ENCODE measurements at places on chromosomes 3 and 15.

GRCh38 chr15:85976986-85977385 lies 102.7 kb upstream of the AGBL1 start:
- DNase-seq, result no peak

DNA sequence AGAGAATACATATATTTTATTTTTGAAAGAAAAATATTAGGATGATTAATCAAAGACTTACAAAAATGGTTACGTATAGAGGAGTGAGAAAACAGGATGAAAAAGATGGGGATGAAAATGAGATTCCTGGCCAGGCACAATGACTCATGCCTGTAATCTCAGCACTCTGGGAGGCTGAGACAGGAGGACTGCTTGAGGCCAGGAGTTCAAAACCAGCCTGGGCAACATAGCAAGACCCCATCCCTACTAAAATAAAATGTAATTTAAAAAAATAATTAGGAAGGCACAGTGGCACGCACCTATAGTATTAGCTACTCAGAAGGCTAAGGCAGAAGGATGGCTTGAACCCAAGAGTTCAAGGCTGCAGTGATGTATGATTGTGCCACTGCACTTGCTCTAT lies 11.9 kb downstream of the MYO9A start:
- no peak for DNase-seq

DNA sequence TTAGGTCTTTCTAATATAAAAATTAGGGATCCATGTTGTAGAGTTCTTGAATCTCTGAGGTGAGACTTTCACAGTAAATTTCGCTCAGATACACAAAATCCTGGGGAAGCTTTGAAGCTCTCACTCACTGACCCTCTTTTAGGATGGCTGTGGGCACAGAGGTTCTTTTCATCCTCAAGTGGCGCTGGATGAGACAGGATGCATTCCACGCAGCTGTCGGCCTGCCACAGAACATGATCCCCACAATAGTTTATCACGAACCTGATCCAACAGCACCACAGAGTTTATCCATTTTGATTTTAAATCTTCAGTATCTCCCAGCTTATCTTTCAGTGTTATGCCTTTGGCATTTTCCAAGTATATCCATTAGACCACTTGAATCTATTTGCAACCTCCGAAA lies 91.9 kb downstream of the WDR76 start:
- DNase-seq, result no peak

- DNase-seq, result no peak
Measured at GRCh38 chr3:13871791-13872190, 8.1 kb downstream of the WNT7A start.

- DNase-seq, result no peak
Measured at GRCh38 chr3:187014417-187014864, 84.1 kb downstream of the ST6GAL1 start.

DNA sequence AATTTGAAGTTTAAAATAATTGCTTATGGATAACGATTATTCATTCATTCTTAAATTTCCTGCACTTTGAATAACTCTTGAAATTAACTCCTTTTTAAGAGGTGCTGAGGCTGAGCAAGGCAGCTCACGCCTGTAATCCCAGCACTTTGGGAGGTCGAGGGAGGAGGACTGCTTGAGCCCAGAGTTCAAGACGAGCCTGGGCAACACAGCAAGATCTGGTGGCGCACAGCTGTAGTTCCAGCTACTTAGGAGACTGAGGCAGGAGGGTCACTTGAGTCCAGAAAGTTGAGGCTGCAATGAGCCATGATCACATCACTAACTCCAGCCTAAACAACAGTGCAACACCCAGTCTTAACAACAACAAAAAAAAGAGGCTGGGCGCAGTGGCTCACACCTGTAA lies 8.0 kb downstream of the DCUN1D1 start:
- no peak for DNase-seq

- DNase-seq, result no peak
Measured at GRCh38 chr3:28856796-28857195, 424.1 kb upstream of the RBMS3 start.

DNA sequence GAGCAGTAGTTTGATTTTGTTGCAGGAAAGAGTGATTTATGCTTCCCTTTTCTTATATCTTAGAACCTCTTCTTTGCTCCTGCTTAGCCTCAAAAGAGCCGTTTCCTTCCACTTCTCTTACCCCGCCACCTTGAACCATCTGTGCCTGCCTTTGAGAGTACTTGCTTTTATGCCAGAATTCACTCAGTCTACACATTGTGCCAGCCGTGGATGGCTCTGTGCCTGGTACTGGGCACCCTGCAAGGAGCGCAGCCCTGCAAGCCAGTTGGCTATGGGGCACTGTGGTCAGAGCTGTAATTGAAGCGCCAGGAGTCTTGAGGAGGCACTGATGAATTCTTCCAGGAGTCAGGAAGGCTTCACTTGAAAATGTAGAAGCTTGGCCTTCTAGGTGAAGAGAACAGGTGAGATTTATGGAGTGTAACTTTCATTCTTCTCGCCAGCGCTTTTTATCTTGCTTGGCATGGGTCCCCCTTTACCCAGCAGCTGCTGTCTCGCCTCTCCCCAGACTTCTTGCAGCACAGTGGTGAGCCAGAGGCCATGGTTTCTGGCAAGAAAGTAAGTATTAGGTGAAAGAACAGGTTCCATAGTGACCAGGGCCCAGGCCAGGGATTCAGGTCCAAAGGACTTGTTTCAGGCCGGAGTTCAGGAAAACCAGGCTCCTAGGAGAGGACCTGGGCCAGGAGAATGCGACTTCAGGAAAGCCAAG lies 4.9 kb downstream of the TMED3 start:
- DNase-seq, result no peak

DNA sequence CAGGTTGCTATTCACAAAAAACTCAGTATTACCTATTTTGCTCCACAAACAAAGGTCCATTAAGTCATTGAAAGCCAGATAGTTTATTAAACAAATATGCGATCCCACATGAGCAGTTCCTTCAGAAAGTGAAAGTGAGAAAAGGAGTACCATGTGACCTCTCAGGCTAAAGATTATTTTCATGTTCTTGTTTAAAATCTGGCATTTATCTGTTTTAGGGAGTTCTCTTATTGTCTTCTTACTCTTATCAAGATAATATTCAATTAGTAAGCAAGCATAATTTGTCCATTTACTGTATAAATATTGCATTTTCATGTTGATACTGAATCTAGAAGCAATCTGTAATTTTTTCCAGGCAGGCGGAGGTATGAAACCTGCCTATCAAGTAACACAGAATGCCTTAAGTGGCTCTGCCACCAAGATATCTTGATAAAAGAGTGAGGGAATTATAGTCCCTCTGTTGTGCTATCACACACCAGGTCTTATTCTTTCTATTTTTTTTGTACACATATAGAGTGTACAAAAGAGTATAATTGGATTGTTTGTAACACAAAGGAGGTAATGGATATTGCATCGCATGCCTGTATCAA lies 20.1 kb upstream of the PLSCR5 start:
- no peak for DNase-seq

- no peak for DNase-seq
Measured at GRCh38 chr3:172276103-172276502, 172.2 kb downstream of the GHSR start.

DNA sequence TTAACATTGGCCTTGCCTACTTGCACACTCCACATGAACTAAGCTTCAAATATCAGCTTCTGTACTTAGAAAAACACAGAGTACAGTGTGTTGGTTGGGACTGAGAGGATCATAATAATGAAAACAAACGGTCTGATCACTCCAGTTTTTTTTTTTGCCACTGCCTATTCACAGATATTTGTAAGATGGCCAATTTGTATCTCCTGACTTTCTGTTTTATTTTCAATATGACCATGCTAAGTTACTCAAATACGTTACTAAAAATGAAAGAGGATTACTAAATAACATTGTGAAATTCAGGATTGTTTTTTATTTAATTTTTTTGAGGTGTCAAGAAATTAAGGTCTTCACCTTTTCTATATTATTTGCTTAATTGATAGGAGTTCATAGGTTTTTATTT lies 595.1 kb downstream of the TUSC7 start:
- no peak for DNase-seq

- DNase-seq, result no peak
Measured at GRCh38 chr3:53113293-53114010, 16.8 kb downstream of the RFT1 start.

- DNase-seq, result no peak
Measured at GRCh38 chr3:165744025-165744424, 93.2 kb downstream of the BCHE start.

DNA sequence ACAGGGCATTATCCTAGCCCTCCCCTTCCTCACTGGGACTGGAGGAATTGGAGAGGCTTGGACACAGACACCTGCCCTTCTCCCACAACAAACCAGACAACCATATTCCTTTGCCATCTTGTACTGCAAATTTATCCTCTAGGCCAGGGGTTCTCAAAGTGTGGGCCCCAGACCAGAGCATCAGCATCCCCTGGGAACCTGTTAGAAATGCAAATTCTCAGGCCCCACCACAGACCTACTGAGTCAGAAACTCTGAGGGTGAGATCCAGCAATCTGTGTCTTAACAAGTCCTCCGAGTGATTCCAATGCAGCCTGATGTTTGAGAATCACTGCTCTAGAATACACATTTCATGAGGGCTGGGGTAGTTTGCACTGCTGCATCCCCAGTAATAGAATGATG lies 115.4 kb downstream of the OXNAD1 start:
- DNase-seq, result no peak

DNA sequence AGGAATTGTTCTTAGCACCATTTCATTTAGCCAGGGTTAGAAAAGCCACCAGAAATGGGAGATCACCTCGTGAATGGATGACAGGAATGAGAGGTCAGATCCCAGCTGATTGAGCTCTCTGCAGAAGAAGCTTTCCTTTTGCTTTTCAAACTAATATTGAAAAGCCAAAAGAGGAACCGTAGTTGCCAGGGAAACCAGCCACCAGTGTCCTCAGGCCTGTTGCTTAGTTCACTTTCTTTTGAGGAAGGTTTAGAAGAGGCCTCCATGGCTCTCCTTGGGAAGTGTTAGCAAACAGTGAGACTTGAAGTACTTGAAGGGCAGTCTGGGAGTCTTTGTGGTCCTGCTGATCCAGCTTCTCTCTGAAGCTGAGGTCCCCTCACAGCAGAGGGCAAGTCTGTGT lies 7.4 kb upstream of the CCK start:
- DNase-seq, result no peak

GRCh38 chr15:68639926-68640600 lies 61.3 kb downstream of the CORO2B start:
- no peak for DNase-seq

DNA sequence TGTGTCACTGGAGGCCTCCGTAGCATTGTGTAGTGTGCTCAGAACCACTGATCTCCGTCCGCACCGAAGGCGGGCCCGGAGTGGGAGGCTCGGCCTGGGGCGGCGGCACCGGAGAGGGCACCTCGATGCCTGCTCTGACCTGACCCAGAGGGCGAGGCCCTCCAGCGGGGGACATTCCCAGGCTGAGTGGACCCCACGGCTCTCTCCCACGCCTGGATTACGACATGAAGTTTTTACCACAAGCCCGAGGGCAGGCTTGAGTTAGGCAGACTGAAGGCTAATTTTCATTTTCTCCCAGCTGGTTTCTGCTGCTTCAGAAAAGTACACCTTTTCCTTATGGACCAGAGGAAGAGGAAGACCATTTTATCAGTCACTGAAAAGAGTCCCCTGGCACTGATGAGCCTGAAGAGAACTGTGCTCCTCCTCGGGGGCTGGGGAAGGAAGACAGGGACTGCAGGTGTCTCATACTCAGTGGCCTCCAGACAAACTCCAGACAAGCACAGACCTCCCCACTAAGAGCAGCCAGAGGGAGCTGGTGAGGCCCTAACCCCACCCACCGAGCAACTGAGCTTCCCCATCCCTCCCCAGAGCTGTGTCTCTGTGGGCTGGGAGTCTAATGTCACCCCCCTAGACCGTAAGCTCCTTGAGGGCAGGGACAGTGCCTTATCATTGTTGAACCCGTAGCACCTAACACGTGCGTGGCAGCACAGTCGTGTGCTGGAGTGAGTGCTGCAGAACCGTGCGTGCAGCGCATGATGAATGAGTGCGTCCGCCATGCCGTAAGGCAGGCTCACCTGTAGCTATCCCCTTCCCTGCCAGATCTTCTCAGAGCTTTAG lies 74.5 kb upstream of the BLM start:
- DNase-seq, result no peak

GRCh38 chr3:52022323-52023100 lies 26.8 kb upstream of the RPL29 start:
- no peak for DNase-seq

- no peak for DNase-seq
Measured at GRCh38 chr3:104947943-104948342, 418.8 kb upstream of the ALCAM start.

- no peak for DNase-seq
Measured at GRCh38 chr3:149662240-149662887, 4.5 kb upstream of the WWTR1 start.

DNA sequence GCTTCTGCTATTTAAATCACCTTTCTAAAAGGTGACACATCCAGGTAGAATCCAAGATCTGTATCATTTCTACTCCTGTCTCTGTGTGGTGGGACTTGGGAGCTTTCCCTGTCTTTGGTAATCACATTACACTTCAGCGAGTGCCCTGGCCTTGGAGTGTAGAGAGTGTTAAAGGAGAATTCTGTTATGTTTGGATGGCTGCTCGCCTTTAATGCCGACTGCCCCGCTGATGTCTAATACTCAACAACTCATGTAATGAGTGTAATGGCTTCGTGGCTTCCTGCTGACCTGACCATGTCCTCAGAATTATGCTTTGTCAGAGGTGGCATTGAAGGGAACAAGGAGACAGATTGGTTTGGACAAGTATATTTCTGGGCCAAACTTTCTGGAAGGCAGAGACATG lies 66.3 kb upstream of the LRTM1 start:
- DNase-seq, result no peak

- DNase-seq, result no peak
Measured at GRCh38 chr3:49157289-49157688, 8.8 kb downstream of the CCDC71 start.

GRCh38 chr15:25697586-25697985 lies 165.5 kb downstream of the ATP10A start:
- DNase-seq, result no peak

GRCh38 chr15:70493787-70494516 lies 269.4 kb downstream of the UACA start:
- DNase-seq, result no peak

GRCh38 chr3:185744997-185745843 lies 79.6 kb downstream of the IGF2BP2 start:
- no peak for DNase-seq

DNA sequence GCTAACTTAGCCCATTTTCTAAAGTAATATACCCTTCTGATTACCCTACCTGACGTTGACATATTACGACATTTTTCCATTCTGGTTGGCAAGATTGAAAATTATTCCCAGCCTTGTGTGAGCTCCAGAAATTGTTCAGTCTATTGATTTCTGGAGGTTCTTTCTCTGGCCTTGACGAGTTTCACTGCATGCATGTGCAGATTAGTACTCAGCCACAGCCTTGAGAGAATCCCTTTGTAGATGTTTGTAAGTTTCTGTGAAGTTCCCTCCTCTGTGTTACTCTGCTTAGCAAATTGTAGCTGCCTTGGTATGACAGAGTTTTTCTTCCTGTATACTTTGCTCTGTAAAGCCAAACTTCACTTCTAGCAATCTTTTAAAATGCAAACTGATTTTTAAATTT lies 27.5 kb downstream of the TRIM69 start:
- DNase-seq, result no peak

- no peak for DNase-seq
Measured at GRCh38 chr3:161072211-161072621, 32.9 kb downstream of the B3GALNT1 start.

All from activated naive CD4-positive, alpha-beta T cell treated with anti-CD3 and anti-CD28 coated beads for 36 hours (primary cell).